ENCODE measurements at places on chromosomes 1 and 21.

GRCh38 chr21:42537106-42537742 lies 23.6 kb downstream of the SLC37A1 start:
- DNase-seq = no peak

DNA sequence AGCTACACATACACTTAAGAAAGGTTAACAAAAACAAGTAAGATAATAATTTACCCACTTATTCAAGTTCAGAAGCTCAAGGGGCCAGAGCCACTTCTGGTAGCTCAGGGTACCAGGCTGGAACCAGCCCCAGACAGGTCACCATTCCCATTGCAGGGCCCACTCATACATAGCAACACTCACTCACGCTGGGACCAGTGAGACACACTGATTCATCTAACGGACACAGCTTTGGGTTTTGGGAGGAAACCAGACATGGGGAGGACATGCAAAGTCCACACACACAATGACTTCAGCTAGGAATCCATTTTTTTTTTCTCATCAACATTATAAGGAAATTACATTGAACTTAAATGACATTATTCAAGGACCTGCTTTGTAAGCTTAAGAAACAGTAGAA lies 169.1 kb downstream of the ZC3H11B start:
- no peak for DNase-seq

DNA sequence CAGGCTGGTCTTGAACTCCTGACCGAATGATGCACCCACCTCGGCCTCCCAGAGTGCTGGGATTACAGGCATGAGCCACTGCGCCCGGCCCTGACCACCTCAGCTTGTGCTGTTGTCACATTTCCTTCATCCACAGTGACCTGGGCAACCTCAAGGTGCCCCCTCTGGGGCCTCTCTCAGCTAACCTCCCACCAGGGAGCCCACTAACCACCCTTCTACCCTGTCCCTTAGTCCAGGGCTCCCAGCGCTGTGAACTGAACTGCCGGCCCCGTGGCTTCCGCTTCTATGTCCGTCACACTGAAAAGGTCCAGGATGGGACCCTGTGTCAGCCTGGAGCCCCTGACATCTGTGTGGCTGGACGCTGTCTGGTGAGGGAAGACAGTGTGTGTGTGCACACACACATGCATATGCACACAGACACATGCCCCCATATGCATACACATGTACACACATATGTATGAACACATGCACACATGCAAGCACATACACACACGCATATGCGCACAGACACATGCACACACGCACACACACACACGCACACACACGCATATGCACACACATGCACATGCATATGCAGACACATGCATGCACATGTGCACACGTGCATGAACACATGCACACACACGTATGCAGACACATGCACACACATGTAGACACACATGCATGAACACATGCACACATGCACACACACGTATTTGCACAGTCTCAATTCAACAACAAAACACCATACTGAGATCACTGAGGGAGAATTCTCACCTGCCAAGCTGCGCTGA lies 6.2 kb downstream of the ADAMTSL4 start:
- DNase-seq = no peak

- no peak for DNase-seq
Observed at GRCh38 chr1:2971101-2971501, 50.2 kb upstream of the ACTRT2 start.

GRCh38 chr1:59605184-59605583 lies 209.6 kb upstream of the HOOK1 start:
- no peak for DNase-seq

- DNase-seq = peak; percentile 66
Observed at GRCh38 chr1:153447498-153448170, 12.8 kb downstream of the S100A7 start.

GRCh38 chr1:71787699-71788098 lies 494.6 kb downstream of the NEGR1 start:
- no peak for DNase-seq

- DNase-seq = no peak
Observed at GRCh38 chr1:143735764-143736461, 235.9 kb downstream of the FAM72C start.

DNA sequence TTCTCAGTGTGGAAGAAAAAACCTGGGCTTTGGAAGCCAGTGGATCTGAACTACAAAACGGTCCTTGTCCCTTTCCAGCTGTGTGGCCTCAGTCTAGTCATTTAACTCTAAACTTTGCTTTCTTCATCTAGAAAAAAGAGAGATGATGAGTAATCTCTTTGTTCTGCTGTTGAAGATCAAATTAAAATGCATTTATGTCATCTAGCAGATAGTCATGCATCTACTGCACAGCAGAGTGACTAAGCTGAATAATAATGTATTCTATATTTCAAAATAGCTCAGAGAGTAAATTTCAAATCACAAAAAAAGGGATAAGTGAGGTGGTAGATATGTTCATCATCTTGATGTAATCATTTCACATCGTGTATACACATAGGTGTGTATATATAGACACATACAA lies 473.2 kb downstream of the DSCAM start:
- DNase-seq = no peak

- no peak for DNase-seq
Observed at GRCh38 chr1:41690331-41690730, 205.8 kb upstream of the EDN2 start.

DNA sequence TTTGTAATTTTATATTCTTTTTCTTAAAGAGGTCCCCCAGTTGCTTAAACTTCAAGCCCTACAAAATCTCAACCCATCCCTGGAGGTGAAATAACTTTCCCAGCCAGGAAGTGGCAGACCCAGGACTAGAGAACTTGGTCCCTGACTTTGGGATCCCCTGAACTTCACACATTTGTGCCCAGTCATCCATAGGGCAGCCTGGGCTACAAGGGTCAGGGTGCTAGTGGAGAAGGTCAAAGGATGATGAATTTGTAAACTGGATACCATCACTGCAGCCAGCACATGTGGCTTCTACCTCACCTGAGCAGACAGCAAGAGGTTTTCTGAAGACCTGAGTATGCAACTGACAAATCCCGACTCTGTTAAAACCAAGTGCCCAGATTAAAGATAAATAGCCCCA lies 31.4 kb downstream of the HIVEP3 start:
- DNase-seq = no peak

- DNase-seq = no peak
Observed at GRCh38 chr21:43348801-43349261, 78.1 kb downstream of the SIK1 start.

DNA sequence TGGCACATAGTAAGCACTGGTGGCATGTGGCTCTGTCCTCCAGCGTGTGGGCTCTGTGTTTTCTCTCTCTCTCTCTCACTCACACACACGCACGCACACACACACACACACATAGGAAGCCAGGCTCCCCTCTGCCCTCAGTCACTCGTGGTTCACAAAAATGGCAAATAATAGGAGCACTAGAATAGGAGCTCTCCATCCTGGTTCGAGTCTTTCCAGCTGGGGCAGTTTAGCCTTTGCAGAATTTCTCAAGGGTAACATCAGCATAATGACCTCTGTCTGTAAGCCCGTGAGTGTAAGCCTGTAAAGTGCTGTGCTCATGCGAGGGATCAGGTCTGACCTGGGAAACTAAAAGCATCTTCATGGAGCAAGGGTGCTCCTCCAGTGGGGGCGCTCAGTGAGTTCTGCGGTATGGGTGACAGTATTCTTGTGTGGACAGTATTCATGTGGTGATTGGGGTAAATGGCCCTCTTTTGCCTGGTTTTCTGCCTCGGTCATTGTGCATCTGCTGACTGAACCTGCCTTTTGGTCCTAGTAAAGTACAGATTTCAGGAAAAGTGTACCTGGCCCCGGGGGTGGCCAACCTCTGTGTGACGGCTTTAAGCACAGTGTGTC lies 842 bp upstream of the ZC3H12A start:
- no peak for DNase-seq

DNA sequence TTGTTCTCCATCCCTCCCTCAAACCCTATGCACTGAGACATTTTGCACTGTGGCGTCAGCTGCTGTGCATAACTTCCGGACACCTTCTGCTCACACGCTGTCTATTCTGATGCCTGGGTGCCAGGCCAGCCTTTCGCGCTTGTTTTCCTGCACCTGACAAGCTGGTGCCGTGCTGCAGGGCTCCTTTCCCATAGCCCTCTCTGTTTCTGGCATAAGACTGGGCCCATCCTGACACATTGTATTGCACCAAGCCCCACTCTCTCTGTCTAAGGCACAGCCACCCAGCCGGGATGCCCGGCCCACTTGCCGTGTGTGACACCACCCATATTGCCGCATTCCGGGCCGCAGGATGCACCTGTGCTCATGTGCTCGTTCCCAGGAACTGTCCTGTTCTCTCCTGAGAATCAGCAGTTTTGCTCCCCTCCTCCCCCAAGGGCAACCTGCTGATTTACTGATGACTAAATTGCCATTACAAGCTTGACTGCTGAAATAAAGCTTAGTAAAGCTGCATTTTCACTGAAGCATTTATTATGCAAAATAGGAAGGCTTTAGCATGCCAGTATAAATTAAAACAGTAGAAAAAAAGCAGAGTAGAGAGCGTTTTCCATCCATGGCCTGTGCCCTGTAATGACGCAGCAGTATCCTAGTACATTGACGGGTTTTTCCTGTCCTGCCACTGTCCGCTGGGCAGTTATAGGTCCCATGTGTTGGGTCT lies 88.0 kb downstream of the CD247 start:
- DNase-seq = no peak

DNA sequence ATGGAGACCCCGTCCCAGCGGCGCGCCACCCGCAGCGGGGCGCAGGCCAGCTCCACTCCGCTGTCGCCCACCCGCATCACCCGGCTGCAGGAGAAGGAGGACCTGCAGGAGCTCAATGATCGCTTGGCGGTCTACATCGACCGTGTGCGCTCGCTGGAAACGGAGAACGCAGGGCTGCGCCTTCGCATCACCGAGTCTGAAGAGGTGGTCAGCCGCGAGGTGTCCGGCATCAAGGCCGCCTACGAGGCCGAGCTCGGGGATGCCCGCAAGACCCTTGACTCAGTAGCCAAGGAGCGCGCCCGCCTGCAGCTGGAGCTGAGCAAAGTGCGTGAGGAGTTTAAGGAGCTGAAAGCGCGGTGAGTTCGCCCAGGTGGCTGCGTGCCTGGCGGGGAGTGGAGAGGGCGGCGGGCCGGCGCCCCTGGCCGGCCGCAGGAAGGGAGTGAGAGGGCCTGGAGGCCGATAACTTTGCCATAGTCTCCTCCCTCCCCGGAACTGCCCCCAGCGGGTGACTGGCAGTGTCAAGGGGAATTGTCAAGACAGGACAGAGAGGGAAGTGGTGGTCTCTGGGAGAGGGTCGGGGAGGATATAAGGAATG lies 505 bp downstream of the LMNA start:
- no peak for DNase-seq

DNA sequence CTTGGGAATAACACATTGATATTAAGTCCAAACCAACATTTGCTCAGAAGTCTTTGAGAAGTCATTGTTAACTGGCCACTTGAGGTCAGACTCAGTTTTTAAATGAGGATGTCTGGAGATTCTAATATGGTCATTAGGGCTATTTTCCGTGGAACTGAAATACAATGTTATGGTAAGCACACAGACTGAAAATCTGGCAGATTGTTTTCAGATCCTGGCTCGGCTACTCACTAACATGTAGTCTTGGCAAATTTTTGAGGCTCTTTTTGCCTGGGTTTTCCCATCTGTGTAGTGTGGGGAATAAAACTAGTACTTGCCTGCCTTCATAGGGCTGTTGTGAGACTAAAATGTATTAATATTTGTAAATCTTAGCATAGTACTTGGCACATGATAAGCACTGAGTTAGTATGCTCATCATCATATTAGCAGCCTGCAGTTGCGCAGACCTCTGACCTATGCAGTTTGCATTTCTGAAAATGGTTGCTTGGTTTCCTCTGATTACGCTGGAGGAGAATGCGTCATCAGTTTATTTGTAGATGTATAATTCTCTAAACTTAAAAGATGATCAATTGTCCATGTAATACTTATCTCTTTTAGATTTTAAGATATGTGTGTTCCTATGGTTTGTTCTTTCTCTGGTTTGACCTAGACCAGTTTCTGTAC lies 100.8 kb downstream of the C1orf21 start:
- no peak for DNase-seq
